ENCODE measurements at places on chromosomes 4 and X.

DNA sequence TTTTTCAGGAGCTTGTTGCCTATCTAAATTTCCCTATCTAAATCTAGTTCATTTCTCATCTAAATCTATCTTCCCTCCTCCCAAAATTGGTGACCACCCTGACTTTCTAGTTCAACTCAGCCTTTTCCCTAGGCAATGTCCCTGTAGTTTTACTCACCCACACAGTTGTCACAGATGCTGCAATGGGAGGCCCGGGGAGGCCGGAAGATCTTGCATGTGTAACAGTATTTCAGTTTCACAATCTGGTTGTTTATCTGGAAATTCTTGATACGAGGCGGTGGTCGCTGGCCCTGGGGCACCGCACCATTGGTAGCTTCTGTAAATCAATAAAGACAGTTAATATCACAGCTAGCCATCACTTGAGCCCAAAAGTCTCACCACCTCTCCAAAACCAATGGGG, 20.2 kb downstream of the ZDHHC9 start:
- no peak for DNase-seq

DNA sequence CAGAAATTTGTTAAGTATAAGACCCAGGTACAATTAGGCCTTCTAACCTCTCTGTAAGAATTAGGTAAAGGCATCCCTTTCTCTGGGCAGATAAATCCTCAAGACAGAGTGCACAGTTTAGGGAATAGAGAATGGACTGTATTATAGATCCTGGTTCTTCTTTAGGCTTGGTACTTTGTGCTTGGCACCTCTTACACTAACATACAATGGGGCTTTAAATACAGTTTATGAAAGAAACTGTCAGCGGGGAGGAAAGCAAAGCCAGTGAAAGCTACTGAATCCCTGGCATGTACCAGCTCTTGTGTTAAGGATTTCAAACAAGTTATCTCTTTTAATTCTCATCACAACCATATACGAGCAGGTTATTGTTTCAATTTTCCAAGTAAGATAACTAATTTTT, 1350.0 kb downstream of the ADGRL3 start:
- no peak for DNase-seq

DNA sequence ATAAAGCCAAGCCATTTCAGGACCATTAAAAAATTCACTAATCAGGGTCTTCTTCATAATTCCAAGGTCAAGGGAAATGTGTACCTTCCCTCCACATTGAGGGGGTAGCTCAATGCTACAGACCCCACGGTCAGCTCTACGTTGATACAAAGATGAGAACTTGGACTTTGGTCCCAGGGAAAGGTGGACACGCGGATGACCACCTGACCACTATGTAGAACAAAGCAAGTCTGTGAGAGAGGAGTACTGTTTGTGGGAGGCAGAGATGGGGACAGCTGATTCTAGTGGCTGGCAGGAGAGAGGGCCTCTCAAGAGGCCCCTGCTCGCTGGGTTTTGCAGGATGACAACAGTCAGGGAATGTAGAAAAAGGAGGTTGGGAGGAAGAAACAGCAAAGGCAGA, 58.0 kb downstream of the SLC2A9 start:
- DNase-seq, result no peak

GRCh38 chr4:185165605-185166063, 22.6 kb downstream of the SLC25A4 start:
- DNase-seq, result no peak

DNA sequence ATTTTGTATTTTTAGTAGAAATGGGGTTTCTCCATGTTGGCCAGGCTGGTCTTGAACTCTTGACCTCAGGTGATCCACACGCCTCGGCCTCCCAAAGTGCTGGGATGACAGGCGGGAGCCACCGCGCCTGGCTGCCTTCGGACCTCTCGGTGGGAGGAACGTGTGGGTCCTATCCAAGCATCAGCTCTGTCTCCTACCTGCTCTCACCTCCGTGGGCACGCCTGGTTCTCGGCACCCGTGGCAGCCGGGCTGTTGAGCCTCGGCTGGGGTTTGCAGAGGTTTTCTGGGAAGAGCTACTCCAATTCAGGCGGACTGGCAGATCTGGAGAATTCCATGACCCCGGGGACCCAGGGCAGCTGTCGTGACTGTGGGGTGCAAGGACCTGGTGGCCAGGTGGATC, 23.6 kb upstream of the PPP2R3B start:
- DNase-seq, result no peak

DNA sequence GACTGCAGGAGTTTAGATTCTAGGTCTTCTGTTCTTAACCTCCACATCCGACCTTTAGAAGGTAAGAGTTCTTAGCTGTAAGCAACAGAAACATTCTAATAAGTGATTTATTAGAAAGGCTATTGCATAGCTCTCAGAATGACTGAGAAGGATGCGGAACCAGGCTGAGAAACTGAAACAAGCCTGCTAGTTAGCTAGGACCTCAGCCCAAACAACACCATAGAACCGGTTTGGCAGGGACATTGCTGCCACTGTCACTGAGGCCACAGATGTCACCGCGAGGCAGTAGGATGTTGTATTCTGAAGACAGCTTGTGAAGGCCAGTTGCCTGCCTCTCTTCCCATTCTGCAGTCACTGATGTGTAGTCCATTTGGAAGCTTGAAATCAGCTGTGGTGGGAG, 160.0 kb upstream of the ARX start:
- DNase-seq, result no peak

GRCh38 chrX:110408949-110409588, 50.4 kb downstream of the RTL9 start:
- no peak for DNase-seq

Measured in activated CD8-positive, alpha-beta memory T cell treated with anti-CD3 and anti-CD28 coated beads for 48 hours (primary cell).